MM.1S (cell line): ENCODE measurements at places on chromosomes 7 and 10.

DNA sequence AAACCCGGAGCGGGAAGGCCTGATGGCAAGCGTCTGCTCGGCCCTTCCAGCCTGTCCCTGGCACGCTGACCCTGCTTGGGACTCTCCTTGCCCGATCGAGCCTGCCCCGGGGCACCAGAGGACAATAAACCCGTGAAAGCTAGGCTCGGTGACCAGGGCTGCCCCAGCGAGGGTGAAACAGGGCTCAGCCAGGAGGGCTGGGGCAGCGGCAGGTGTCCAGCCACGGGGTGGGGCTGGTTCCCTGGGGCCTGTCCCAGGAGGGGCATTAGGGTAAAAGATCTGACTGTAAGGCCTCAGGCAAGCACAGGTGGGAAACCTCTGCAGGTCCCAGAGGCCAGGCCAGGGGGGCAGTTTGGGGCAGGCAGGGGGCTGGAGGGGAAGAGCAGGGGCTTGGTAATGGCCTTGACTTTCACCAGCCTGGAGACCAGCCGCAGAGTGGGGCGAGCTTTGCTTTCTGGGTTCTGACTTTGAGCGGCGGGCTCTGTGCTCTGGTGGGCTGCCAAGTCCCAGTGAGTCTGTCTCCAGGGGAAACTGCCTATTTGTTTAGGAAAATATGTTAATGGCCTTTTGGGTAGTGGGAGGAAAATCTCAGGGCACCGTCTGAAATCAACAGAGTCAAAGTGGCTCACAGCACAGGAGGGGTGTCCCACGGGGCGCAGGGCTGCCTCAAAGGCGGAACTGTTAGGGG, 68.2 kb upstream of the INPP5A start:
- DNase-seq, result no peak

DNA sequence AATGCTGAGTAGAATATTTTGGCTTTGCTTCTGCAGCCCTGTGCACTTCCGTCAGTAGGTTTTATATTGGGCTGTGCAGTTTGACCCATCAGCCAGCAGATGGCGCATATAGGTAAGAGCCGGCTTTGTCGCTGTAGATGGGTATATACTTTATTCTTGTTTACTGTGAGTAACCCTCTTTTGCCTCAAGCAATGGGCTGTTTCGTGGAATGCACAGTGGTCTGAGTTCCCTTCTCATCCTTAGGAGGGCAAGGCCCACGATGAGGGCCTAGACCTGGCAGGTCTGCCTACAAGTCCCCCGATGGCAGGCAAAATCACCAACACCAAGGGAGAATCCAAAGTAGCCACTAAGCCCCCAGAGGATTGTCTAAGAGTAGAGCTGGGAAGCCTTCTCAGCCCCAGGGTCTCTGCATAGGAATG, 1002.9 kb upstream of the KCND2 start:
- peak; percentile 84 for DNase-seq

DNA sequence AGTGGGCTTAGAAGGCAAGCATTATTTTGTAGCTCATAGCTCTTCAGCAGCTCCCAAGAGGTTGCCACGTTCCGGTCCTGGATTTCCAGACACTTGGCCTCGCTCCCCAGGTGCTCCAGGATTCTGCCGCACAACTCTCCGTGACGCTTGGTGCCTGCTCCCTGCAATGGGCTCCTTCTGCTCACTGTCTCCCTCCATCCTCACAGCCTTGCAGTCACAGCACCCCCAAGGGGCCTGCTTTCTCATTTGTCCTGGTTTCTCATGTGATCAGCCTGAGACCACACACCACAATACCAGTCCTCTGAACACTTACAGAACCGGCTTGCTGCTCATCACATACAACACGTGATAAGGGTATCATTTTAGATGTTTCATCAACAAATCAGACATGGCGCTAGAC, 9.8 kb downstream of the IGFBP3 start:
- no peak for DNase-seq

DNA sequence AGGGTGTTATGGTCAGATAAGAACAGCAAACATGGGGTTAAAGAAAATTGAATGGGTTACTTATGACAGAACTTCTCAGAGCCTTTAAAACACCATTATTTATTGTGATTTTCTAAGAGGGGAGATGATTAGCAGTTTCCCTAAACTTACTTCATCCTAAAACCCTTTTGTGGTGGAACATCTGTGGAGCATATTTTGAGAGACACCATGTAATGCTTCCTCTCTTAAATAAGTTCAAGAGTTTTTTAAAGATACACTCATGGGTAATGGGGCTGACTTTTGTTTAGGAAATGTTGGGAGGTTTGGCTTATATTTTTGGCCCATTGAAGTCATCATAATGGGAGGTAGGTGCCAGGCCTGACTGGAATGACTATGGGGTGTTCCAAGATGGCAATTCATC, 8.4 kb upstream of the PDCD4 start:
- DNase-seq, result no peak

DNA sequence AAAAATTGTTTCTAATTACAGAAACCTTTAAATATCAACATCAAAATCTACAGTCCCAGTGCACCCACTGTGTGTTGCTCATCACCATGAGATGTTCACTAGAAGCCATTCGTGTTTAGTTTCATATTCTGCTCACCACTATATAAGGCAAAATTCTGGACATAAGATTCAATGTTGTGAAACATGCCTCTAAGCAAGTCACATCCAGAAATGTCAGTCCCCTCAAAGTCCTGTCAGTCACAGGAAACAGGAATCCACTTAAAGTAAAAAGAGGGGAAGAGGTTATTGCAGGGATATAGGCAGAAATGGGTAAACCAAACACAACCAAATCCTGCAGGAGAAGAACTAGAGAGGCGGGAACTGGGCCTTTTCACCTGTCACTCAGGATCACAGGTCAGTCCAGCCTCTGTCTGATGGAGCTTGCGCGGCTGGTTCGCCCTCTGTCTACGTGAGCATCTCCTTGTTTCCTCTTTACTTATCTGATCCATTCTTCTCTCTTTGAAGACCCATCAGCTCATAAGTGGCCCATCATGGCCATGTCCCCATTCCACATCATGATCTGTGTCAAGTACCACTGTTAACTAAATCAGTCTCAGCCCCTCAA, 58.4 kb downstream of the MYPN start:
- no peak for DNase-seq

DNA sequence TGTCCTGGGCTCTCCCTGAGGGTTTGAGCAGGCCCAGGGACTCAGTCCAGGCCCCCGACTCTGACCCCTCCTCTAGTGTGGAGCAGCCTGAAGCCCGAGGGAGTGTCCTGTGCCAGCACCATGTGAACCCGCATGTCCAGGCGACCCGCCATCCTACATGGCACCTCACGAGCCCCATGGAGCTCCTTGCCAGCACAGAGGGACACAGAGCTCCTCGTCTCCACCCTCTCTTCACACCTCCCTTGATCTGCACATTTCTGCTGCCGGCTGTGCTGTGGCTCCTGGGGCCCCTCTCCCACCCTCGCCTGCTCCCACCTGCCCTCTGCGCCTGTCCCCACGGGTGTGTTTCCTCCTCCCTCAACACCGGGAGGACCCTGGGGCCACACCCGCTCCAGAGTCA, 103.5 kb downstream of the ADARB2 start:
- DNase-seq, result no peak

DNA sequence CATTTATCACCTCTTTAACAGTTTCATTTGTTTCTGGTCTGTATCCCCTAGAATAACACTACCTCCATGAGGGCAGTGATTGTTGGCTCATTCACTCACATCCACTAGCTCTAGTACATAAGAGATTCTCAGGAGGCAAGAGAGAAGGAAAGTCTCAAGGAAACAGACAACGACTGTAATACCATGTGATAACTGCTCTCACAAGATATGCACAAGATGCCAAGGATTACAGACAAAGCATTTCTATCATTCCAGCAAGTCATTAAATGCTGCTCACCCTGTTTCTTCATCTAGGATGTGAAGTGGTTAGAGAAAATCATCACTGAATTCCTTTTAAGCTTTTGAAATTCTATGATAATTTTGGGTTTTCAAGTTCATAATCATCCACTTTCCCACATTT, 115.3 kb downstream of the HIBADH start:
- no peak for DNase-seq

- no peak for DNase-seq
These were observed 109.9 kb downstream of the REEP3 start for GRCh38 chr10:63630931-63631680.

DNA sequence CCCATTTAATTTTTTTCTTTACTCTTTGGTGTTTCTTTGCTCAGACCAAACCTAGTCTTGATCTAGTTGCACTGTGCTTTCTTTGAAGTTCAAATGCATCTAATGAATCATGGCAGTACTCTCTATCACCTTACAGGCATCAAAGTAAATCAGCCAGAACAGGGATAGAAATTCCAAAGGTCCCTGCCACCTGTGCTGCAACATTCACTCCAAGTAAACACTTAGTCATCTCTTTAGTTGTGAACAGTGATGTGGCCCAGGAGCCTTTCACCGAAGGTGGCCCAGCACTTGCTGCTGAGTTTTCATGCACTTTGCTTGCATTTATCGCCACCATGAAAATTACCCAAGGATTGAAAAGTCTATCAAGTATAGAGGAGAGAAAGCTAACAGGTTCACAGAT, 314.1 kb upstream of the ETV1 start:
- no peak for DNase-seq

DNA sequence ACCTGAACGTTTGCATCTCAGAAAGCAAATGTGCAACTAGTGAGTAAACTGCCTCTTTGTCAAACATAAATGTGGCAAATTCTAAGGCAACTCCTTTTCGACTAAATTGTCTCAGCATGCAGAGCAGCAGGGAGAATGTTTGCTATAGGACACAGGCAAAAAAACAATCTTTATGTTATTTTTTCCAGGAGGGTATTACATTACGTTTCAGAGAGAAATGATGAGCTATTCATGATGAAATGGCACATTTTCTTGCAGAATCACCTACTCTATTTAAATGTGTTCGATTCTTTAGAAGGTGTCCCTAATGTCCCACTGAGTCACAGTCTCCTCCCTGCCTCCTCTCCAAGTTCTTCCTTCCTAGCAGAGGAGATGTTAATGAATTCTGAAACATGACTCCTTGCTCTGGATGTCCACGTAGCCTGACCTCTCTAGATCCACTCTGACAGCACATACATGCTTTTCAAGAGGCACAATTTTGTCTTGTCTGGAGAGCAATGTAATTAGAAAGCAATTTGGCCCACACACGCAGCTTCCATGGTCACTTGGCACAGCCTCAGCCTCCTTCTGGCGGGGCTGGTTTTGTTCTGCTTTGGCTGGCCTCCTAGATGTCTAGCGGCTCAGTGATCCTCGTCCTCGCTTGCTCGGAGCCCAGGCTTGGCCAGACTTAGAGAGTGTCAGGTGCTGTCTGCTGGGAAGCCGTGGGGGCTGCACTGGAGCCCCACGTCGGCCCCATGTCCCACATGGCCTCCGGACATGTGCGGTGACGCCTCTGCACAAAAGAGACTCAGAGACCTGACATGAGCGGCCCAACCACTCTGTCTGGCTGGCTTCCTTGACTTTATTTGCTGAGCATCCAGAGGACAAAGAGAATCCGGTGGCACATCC, 125.7 kb upstream of the ZNF438 start:
- DNase-seq, result no peak

DNA sequence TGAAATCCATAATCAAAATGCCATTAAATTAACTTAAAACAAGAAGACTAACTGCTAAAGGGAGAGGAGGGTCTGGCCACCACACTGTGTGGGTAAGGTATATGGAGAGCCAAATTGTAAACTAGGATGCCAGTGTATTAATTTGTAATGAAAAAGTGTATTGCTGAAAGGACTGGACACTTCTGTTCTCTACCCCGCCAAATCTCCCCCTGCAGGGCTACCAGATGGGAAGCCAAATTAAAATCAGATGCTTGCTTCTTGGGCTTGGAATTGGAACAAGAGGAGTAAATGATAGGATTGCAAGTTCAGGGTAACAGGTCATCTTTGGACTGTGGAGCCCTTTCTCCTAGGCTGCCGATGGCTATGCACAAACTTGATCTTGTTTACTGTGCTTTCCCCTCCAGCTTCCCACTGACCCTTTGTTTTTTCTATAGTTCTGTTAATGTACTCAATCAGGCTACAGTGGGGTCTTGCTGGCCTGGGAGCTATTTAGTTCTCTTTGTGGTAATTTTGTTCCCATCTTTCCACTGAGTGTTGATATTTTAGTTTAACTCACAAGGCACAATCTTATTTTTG, 932.1 kb upstream of the C7orf33 start:
- DNase-seq, result no peak

DNA sequence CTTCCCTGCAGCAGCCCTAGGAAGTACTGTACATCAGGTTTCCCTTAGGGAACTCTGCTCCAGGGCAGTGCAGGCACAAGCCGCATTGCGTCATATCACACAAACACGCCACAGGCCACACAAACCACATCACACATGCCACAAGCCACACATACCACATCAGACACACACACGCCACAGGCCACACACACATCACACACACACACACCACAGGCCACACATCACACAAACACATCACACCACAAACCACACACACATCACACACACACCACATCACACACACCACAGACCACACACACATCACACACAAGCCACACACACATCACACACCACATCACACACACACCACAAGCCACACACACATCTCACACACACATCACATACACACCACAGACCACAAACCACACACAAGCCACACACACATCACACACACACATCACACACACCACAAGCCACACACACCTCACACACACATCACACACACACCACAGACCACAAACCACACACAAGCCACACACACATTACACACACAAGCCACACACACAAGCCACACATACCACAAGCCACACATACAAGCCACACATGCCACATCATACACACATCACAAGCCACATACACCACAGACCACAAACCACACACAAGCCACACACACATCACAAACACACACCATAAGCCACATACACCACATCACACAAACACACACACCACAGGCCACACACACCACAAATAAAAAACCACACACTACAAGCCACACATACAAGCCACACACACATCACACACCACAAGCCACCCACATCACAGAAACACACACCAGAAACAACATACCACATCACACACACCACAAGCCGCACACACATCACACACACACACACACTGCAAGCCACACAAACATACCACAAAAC, 53.4 kb downstream of the TMEM209 start:
- DNase-seq, result no peak
